ENCODE measurements at places on chromosomes 1 and 21. TPM values are rescaled to one million over a fixed set of nuclear protein-coding genes. Genes with fewer than 3 reads are reported as not detected.

Gene KCNN3
- total RNA-seq: 9.6 TPM

Gene GPR161
- 17.4 TPM for total RNA-seq

Gene YTHDF2
- total RNA-seq: 48.6 TPM

Gene TTC24
- total RNA-seq: not detected

- peak overlapping the region; percentile 95 for H3K4me3 ChIP-seq
- no peaks in the 10 kb centered on the region for H3K36me3 ChIP-seq
- ATAC-seq: peak; percentile 57
- H3K27me3 ChIP-seq: no peaks in the 10 kb centered on the region
- H3K27ac ChIP-seq: peak overlapping the region; percentile 26
Measured at GRCh38 chr1:48469616-48470480, 2.2 kb downstream of the SPATA6 start.

DNA sequence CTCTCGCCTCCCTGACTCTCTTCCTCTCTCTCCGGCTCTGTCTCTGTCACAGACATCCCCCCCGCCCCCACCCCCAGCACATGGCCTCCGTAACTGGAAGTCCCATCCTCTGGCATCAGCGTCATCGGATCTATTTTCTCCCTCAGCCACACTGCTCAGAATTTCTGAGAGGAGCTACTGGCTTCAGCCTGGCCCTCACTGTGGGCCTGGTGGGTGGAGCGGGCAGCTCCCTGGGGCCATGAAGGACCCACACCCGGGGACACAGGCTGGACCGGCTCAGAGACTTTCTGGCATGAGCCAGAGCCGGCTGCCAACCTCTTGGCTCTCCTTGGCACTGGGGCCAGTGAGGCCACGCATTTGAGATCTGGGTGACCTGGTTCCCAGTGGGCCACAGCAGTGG, 61.2 kb upstream of the CASZ1 start:
- ATAC-seq: no peak
- H3K27ac ChIP-seq: no peak overlapping the region
- no peaks in the 10 kb centered on the region for H3K4me1 ChIP-seq
- H3K4me3 ChIP-seq: no peak overlapping the region
- H3K36me3 ChIP-seq: no peaks in the 10 kb centered on the region

Gene TRABD2B
- total RNA-seq: 3.3 TPM

Gene TMEM269
- not detected for total RNA-seq

Gene TDRD5
- total RNA-seq: not detected

DNA sequence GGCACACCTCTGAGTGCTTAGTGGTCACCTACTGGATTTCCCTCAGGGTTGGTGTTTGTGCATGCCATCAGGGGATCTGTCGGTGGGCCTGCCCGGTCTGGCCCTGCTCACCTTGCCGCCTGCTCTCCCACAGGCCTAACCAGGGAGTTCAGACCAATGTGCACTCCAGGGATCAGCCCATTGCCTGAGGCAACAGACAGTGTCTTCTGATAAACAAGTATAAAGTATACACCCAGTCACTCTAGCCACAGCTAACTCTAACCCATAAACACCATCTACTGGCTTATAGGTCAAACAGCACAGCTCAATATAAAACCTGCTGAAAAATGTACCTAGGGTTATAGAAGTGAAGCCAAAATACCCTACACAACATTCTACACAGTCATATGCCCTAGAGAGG, 1300.0 kb downstream of the PLA2G4A start:
- ATAC-seq: no peak
- no peaks in the 10 kb centered on the region for H3K27me3 ChIP-seq
- no peaks in the 10 kb centered on the region for H3K4me1 ChIP-seq
- H3K27ac ChIP-seq: no peak overlapping the region

GRCh38 chr1:231040019-231040799, at the start of gene FAM89A:
Gene FAM89A (minus strand): TSS chr1:231040254. CDS start chr1:231040211, 43 bp downstream.
- peaks cover 71% of the 10 kb centered on the region for H3K27me3 ChIP-seq
- H3K4me3 ChIP-seq: peak within 1 kb of the TSS; percentile 70
- peak; percentile 65 for ATAC-seq
- H3K27ac ChIP-seq: peak within 1 kb of the TSS; percentile 67
- peaks cover 26% of the 10 kb centered on the region for H3K4me1 ChIP-seq

DNA sequence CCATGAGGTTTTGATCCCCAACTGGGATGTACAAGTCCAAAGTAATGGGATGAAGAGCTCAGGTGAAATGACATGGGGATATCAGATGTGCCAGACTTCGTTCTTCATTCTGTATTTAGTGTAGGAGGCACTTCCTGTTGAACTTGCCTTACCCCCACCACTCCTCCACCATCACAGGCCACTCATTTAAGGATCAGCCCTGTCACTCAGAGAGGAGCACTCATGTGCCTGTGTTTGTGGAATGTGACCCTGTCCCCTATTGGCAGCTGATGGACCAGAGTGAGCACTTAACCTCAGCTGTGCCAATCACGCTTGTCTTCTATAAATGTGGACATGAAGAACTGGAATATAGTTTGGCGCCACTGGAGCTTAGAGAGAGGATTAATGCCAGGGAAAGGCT, 91.4 kb upstream of the CTTNBP2NL start:
- no peaks in the 10 kb centered on the region for H3K4me1 ChIP-seq
- ATAC-seq: no peak
- H3K36me3 ChIP-seq: no peaks in the 10 kb centered on the region
- H3K27ac ChIP-seq: no peak overlapping the region
- no peaks in the 10 kb centered on the region for H3K27me3 ChIP-seq

DNA sequence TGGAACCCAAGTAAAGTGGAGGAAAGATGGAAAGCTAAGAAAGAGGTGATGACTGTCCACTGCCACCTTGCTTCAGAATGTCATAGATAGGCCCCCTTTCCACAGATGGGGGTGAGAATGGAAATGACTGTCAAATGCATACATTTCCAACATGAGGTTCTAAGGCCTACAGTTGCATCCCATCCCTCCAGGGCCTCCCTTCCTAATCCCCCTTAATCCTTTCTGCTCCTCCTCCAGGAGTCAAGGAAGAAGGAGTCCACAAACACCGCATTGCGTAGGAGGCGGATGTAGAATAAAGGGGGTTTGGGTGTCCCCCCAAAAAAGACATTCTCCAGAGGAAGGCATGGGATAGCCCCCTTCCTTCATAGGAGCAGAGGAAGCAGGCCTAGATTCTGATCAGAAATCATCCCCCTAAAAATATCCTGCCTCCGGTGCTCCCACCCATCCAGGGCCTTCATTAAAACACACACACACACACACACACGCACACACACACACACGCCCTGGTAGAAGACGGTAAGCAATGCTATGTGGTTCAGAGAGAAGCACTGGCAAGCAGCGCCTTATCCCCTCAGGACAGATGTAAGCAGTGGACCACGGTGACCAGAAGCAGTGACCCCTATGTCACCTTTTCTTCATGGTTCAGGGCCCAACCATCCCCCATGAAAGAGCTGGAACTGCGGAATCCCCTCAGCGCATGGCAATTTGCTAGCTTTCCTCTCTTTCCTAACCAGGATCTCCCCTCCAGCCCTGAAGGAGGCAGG, 2.0 kb downstream of the SV2A start:
- no peak for ATAC-seq
- no peak overlapping the region for H3K27ac ChIP-seq
- H3K4me3 ChIP-seq: no peak overlapping the region
- H3K36me3 ChIP-seq: peaks cover 19% of the 10 kb centered on the region

- no peak overlapping the region for H3K4me3 ChIP-seq
- H3K36me3 ChIP-seq: no peaks in the 10 kb centered on the region
- ATAC-seq: no peak
- H3K27ac ChIP-seq: no peak overlapping the region
- peaks cover 5% of the 10 kb centered on the region for H3K27me3 ChIP-seq
Measured at GRCh38 chr1:56817716-56818463, 1.3 kb downstream of the FYB2 start.

Gene PRRX1
- total RNA-seq: 27.9 TPM

- no peak for ATAC-seq
- H3K27me3 ChIP-seq: peaks cover 6% of the 10 kb centered on the region
- no peak overlapping the region for H3K4me3 ChIP-seq
- H3K27ac ChIP-seq: peak overlapping the region; percentile 63
- no peaks in the 10 kb centered on the region for H3K36me3 ChIP-seq
Measured at GRCh38 chr1:109250454-109251276, 1.3 kb downstream of the CELSR2 start.

- peaks cover 6% of the 10 kb centered on the region for H3K4me1 ChIP-seq
- ATAC-seq: no peak
- no peak overlapping the region for H3K27ac ChIP-seq
- no peak overlapping the region for H3K4me3 ChIP-seq
Measured at GRCh38 chr1:61487801-61488200, 237.1 kb downstream of the TM2D1 start.

- no peak overlapping the region for H3K27ac ChIP-seq
- ATAC-seq: no peak
- no peaks in the 10 kb centered on the region for H3K27me3 ChIP-seq
- no peaks in the 10 kb centered on the region for H3K4me1 ChIP-seq
- no peaks in the 10 kb centered on the region for H3K36me3 ChIP-seq
Measured at GRCh38 chr21:30444204-30444603, 4.1 kb downstream of the KRTAP15-1 start.

Gene LDLRAD2
- total RNA-seq: not detected

GRCh38 chr1:222634180-222635013, 16.5 kb downstream of the MIA3 start:
- H3K27me3 ChIP-seq: no peaks in the 10 kb centered on the region
- ATAC-seq: peak; percentile 74
- H3K27ac ChIP-seq: no peak overlapping the region
- no peaks in the 10 kb centered on the region for H3K4me1 ChIP-seq
- H3K4me3 ChIP-seq: no peak overlapping the region
- peaks cover 87% of the 10 kb centered on the region for H3K36me3 ChIP-seq

GRCh38 chr1:170010443-170010842, 64.1 kb downstream of the KIFAP3 start:
- no peaks in the 10 kb centered on the region for H3K4me1 ChIP-seq
- no peaks in the 10 kb centered on the region for H3K36me3 ChIP-seq
- H3K27ac ChIP-seq: no peak overlapping the region
- H3K4me3 ChIP-seq: no peak overlapping the region

Gene VASH2
- total RNA-seq: 9.0 TPM

All from gastroesophageal sphincter (tissue), 4 donors.